ENCODE measurements at places on chromosomes 6 and 20. TPM values are rescaled to one million over a fixed set of nuclear protein-coding genes. Genes with fewer than 3 reads are reported as not detected.

The NR2E1 gene
- not detected for polyA plus RNA-seq

DNA sequence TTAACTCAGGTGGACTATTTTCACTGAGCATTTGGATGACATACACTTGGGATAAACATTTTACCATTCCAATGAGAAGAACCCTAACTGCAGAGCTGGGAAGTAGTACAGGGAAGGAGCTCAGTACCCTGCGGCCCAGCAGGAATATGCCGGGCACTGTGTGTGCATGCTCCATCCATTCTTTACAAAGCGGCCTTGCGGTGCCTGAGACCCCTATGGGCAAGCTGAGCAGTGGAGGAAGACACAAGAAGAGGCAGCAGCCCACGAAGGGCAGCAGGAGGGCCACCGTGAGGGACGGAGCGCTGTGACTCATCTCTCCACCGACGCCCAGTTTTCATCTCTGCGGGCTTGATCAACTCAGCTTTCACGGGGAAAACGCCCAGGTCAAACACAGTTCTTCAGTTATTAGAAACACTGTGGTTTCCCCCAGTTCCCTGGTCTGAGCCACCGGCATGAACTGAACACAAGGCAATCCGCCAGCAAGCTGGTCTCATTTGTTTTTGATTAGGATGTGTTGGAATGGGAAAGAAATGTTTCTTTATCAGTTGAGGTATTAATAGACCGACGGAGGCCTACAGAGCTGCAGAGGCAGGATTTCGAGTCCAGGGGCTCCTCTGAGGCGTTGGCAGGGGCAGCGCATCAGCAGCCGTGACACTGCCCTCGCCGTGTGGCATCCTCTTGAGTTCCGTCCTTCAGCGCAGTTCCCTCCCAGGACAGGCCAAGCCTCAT lies 44.9 kb downstream of the IRF4 start:
- no peak for DNase-seq

DNA sequence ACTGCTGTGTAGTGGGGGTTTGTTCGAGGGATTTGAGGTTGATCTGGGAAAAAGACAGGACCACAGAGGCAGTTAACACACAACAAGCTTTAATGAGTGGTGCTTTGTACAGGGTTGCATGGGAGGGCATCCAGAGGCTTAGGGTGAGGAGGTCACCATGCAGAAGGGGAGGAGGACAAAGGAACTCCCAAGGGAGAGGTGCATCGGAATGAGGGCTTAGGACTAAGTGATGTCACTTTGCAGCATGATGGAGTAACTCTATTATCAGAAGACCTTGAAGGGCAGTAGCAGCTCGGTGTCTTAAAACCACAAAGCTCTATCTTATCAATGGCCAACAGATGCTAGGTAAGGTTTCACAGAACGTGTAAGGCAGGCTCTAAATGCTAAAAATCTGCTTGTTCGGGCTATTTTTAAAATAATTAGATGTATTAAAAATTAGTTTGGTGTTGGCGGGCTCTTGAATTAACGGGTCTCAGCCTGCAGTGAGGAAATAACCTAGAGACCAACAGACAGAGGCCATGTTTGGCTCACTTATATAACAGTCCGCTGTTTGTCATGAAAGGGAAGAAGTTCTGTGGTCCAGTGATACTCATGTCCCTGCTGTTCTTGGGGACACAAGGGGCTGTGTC lies 37.9 kb downstream of the MAN1A1 start:
- DNase-seq = no peak

- no peak for DNase-seq
Observed at GRCh38 chr6:14384175-14384949, 266.8 kb downstream of the CD83 start.

The SLC44A4 gene
- 3.5 TPM for polyA plus RNA-seq

GRCh38 chr6:140051521-140052512 lies 677.4 kb upstream of the CITED2 start:
- DNase-seq = no peak

Measured in HepG2 (cell line).